ENCODE measurements at places on chromosomes 4 and X. TPM values are rescaled to one million over a fixed set of nuclear protein-coding genes. Genes with fewer than 3 reads are reported as not detected.

MAMLD1 gene
- 5.7 TPM for total RNA-seq

CNKSR2 gene
- 0.48 TPM for total RNA-seq

NEIL3 gene
- total RNA-seq: 6.9 TPM

RNF212 gene
- total RNA-seq: 2.3 TPM

IL21 gene
- not detected for total RNA-seq

CXorf65 gene
- total RNA-seq: not detected

RNF128 gene
- not detected for total RNA-seq

DMRTC1 gene
- total RNA-seq: not detected

All from endothelial cell of umbilical vein (primary cell).